Activated CD4-positive, alpha-beta T cell treated with anti-CD3 and anti-CD28 coated beads, Interleukin-2, amount 50 U/mL, for 48 hours (primary cell): ENCODE measurements at places on chromosomes 7 and 10.

GRCh38 chr10:80996615-80997193, 459.0 kb downstream of the SH2D4B start:
- no peak for DNase-seq

DNA sequence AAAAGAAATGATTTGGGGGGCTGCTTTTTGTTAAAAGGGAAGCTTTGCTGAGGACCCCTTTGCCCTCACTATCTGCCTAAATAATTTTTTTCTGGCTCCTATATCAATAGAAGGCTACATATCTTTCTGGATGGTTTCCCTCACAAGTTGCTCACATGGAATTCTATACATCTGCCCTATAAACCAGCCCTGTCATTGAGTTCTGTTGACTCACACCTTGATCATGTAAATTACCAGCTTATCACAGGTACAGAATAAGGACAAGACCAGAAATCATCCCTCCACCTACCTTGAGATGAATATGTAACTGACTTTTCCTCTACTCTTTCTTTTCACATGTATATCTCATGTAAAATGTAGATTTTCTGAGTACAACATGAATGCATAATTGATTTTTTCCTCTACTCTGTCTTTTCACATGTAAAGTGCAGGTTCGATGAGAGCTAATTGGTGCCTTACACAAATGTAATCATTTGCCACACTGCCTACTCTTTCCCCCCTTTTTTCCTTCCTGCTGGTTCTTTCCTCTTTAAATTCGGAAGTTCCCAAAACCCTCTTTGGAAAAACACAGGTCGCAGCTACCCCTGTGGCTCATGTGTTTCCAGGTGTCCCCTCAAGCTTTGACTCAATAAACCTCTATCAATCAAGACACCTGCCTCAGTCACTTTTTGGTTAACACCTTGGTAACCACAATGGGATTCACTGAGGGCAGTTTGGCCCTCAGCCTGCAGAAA, 12.5 kb downstream of the CYP3A43 start:
- no peak for DNase-seq

GRCh38 chr7:42730586-42730985, 181.3 kb downstream of the C7orf25 start:
- DNase-seq = no peak

GRCh38 chr10:131180086-131180485, 131.4 kb downstream of the TCERG1L start:
- no peak for DNase-seq

DNA sequence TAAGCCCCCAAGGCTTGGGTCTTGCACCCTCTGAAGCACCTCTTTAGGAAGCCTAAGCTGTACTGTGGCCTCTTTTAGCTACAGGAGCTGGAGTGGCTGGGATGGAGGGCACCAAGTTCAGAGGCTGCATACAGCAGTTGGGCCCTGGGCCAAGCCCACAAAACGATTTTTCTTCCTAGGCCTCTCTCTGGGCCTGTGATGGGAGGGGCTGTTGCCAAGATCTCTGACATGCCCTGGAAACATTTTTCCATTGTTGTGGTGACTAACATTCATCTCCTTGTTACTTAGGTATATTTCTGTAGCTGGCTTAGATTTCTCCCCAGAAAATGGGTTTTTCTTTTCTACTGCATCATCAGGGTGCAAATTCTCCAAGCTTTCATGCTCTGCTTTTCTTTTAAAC, 375.7 kb upstream of the NPSR1 start:
- DNase-seq = no peak

- peak; percentile 3 for DNase-seq
These were observed 150.2 kb downstream of the NSUN6 start for GRCh38 chr10:18501198-18501597.

DNA sequence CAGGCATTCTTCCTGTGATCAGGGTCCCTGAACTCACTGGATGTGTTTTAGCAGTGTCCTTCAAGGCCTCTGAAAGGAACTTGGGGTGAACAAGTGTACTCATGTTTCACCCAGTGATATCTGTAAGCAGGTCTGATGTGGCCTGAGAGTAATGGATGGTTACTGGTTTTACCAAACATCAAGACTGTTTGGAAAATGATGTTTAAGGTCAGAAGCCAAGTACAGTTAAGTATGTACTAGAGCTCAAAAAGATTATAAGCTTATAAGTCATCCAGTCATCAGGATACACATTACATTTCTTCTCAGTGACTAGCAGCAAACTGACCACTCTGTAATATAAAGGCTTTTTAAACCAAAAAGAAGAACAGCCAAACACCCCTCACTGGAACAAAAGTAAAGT, 79.8 kb upstream of the PTN start:
- no peak for DNase-seq

DNA sequence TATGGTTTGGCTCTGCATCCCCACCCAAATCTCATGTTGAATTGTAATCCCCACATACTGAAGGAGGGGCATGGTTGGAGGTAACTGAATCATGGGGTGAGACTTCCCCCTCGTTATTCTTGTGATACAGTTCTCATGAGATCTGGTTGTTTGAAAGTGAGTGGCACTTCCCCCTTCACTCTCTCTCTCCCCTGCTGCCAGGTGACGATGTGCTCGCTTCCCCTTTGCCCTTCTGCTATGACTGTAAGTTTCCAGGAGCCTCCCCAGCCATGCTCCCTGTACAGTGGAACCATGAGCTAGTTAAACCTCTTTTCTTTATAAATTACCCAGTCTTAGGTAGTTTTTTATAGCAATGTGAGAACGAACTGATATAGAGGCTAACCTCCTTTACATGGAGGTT, 16.6 kb downstream of the PLPP4 start:
- DNase-seq = no peak

GRCh38 chr7:134458341-134458805, 527 bp downstream of the AKR1B1 start:
- peak; percentile 52 for DNase-seq

GRCh38 chr7:148964483-148965267, 63.6 kb downstream of the PDIA4 start:
- no peak for DNase-seq

- DNase-seq = peak; percentile 50
These were observed 183.6 kb upstream of the NFE2L3 start for GRCh38 chr7:25968205-25968993.
